ENCODE measurements at places on chromosomes 5 and 9.

DNA sequence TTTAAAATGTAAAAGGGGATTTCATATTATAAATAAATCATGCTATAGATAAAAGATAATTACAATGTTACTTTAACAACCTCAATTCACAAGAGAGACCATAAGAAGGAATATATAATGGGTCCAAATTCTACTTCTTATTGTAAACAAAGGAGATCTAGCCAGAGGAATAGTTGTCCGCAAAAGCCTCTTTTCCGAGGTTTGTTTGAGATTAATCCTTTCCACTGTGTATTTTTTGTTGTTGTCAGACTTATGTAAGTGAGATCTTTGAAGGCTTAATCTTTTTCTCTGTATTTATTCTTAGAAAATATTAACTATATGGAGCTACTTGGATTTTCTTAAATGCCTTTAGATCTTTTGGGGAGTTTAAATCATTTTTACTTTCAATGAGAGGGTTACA lies 1299.3 kb upstream of the WWC1 start:
- no peak for DNase-seq

DNA sequence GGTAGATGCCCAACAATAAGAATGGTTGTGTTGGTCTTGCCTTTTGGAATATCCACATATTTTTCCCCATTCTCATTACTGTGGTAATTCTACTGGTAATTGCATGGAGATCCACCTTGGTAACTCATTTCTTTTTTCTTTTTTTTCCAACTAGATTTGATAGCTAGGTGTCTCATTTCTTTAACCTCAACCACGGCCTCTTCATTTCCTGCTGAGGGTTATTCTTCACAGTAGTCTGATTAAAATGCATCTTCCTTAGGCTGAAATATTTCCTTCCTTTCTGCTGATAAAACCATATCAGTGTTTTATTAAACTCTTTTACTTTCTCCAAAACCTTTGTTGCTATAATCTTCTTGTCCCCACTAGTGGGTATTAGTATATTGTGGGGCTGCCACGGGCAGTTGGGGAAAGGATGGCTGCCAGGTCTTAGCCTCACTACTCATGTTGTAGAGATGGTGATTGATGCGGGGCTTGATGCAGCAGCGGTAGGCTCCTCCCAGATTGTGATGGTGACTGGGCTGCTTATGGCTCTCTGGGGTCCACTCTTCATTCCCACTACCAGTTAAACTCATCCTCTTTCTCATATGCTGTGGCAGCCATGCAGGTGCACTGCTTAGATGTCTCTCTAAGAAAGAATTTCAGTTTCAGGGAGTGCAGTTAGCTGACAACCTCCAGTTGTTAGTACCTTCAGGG lies 35.9 kb downstream of the KIF2A start:
- peak; percentile 47 for DNase-seq

GRCh38 chr9:34396276-34397214 lies 19.8 kb upstream of the MYORG start:
- no peak for DNase-seq

DNA sequence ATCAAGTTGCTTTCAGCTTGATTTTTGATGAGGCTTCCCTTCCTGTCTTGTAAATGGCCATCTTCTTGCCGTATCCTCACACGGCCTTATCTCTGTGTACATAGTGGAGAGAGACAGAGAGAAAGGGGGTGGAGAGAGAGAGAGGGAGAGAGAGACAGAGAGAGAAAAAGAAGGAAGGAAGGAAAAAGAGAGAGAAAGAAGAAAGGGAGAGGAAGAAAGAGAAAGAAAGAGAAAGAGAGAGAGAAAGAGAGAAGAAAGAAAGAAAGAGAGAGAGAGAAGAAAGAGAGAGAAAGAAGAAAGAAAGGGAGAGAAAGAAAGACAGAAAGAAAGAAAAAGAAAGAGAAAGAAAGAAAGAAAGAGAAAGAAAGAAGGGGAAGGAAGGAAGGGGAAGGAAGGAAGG lies 46.6 kb downstream of the ITGA1 start:
- no peak for DNase-seq

GRCh38 chr5:155293605-155294178 lies 280.1 kb downstream of the KIF4B start:
- DNase-seq = no peak

DNA sequence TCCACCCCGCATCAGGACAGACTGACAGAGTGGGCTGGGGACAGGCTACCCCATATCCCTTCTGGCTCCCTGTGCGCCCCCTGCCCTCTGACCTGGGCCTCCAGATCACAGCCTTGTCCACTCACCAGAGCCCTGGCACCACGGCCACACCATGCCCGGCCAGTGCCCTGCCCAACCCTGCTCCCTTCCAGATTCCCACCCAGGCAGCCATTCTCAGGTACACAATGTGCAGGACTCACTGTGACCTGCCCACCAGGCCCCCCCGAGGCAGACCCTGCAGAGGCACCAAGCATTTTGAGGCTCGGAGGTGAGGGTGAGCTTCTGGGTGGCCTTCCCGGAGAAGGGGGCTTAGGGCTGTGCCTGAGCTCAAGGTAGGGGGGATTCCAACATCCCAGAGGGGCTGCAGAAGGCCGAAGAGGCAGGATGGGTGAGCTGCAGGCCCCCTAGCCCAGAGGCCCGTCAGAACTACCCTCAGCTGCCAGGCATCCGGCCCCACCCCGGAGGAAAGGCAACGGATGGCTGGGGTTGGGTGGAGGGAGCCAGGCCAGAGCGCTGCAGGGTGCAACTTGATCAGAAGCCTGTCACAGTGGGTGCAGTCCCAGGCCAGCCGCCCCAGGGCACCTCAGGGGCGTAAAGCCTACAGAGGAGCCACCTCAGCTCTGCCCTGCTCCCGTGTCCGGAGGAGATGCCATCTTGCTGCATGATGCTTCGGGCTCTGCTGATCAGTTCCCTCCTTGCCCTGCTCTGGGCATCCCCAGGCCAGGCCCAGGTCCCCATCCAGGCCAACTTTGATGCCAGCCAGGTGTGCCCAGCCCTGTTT lies at the start of gene LCNL1:
LCNL1 (plus strand) TSS at position 762 of the 820 bp plus-strand sequence. CDS start 594 bp downstream, outside the sequence.
- DNase-seq = no peak

DNA sequence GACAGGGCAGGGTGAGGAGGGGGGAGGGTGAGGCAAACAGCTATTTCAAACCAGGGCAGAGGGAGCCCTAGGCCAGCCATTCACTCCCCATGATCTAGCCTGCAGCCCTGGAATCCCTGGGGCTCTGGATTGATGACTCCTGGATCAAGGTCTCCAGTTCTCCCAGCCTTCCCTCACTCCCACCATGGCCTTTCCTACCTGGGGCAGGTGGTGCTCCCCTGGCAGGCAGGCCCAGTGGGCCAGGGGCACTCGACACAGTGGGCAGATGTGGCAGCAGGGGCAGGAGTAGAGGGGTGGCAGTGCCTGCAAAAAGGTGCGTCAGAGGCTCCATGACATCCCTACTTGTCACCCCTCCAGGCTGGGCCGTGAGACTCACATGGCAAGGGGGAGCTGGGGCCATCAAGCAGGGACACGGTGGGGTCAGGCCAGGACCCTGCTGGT lies 6.0 kb downstream of the KIF12 start:
- no peak for DNase-seq

GRCh38 chr9:113665064-113665463 lies 201.5 kb downstream of the RGS3 start:
- no peak for DNase-seq

- DNase-seq = no peak
Observed at GRCh38 chr9:77816641-77817341, 168.7 kb upstream of the GNA14 start.

GRCh38 chr5:150315245-150315644 lies 12.5 kb upstream of the ARSI start:
- DNase-seq = no peak

DNA sequence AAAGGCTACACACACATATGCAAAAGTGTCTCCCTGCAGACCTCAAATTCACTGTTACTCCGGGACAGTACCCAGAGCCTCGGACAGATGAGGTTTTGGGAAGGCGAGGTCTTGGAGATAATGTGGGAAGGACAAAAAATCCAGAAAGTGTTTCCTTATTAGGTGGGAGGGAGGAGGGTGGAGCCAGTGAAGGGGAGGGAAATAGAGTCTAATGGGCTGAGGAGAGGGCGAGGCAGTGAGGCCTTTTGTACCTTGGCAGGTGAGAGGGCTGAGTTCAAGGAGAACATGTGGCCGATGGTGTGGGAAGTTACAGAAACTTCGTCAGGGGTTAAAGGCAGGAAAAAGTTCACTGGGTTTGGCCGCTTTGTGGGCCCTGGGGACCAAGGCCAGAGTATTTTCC lies 22.1 kb upstream of the TMEM174 start:
- no peak for DNase-seq

All from activated CD4-positive, alpha-beta T cell treated with anti-CD3 and anti-CD28 coated beads, Interleukin-2, Interleukin-6, amounts not matched to agents 100 ng/mL and 50 ng/mL, durations not matched to agents 16 hours and 8 hours (primary cell).